ENCODE measurements at places on chromosomes 13 and 19.

DNA sequence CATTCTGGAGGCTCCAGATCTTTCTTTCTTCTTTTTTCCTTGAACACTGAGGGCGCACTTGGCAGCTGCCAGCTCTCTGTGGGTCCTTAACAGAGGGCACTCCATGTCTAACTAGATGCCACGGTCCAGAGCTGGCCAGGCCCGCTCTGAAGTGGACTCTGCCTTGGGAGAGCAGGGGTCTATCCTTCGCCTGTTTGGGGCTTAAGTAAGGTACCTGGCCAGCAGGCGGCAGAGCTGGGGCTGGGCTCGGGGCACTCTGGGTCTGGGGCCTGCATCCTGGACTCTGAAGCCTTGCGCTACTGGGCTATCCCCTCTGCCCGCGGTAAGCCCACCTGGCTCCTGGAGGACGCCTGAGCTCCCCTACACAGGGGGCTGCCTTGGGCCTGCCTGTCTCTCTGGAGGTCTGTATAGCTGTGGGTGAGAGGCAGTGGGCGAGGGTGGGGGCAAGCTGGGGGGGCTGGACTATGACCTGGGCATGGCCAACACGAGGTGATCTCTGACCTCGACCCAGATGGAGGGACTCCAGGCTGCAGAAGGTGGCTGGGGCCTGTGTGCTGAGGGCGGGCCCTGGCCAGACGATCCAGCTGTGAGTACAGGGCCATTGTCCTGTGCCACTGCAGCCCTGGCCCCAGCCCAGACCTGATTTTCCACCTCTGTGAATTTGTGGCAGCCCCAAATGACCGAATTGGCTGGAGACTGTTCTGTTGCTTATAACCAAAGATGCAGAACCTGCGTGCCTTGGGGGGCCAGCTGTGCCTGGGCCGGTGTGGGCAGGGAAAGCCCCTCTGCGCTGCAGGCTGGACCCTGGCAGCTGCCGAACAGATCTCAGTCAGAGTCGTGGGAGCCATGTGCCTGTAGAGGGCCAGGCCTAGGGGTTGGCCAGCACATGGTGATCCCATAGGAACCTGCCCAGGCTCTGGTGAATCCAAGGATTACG is 26.5 kb downstream of the CEBPG start:
- no peak for DNase-seq

DNA sequence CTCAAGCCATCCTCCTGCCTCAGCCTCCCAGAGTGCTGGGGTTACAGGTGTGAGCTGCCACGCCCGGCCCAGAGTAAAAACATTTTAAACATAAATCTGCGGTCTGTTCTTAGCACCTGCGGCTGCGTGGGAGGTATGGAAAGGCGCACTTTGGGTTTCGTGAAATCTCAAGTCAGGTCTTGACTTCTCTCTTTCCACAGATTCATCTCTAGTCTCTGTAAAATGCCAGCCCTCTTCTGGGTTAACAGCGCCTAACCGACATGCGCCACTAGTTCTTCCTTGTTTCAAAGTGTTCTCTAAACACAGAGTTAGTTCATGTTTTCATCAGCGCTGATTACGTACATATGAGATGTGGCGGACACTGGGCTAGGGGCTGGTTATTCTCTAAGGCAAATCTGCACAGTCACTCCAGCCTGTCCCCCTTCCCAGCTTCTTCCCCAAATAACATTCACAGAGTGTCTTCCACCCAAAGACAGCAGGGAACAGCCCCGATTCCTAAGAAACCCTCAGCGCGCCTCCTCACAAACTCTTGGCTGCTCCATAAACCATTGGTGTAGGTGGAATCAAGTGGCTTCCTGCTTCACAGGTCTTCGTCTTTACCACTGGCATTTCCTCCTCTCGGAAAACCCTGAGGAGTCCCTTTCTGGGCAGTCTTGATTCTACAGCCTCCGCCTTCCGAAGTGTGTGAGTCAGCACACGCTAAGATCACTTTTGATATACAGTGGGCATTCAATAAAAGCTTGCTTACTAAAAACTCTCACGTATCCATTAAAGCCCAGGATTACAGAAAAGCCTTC is 1.4 kb downstream of the PARP4 start:
- DNase-seq = no peak

- DNase-seq = no peak
Measured at GRCh38 chr19:18809149-18809868, 18.2 kb upstream of the COMP start.

DNA sequence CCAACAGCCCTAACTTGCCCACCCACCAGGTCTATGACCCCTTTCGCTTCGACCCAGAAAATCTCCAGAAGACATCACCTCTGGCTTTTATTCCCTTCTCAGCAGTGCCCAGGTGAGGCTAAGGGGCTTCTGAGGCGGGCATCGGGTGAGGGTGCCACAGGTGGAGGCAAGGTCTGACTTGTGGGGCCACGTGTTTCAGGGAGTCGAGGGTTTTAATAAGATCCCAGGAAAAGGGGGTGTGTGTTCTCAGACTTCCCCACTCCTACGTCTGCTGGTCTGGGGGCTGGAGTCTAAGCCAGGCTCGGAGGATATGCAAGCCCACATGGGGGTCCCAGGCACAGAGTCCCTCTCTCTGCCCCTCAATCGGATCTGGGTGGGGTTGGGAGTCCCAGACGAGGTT is 30.9 kb upstream of the CYP4F8 start:
- DNase-seq = no peak

DNA sequence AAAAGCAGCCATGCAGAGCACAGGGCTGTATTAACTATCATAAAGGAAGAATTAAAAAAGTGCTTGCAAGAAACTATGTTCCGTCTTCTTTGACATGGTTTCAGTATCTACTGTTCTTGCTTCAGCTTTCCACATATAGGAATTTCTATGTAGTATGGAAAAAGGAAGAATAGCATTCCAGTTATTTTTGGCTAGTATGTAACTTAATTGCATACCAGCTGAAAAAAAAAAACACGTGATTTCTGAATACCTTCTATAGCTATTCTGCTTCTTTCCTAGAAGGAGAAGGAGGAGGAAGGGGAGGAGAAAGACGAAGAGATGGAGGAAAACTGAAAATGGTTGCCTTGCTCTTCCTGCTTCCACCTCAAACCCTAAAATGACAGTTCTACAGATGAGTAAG is 619.0 kb downstream of the KCTD12 start:
- no peak for DNase-seq

DNA sequence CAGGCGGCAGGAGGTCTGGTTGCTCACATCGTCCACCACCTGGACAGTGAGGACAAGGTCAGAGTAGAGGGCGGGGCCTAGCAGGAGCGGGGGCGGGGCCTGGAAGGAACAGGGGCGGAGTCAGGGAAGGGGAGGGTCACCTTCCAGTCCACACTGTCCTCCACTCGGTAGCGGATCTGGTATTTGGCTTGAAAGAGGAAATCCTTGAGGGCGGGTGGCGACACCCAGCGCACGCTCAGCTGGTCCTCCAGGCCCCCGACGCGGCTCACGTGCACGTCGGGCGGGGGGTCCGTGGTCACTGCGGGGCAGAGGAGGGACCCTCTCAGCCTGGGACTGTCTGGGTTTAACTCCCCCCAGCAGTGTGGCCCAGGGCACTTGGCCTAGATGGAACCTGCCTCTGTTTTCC is 8.2 kb downstream of the REX1BD start:
- DNase-seq = no peak

DNA sequence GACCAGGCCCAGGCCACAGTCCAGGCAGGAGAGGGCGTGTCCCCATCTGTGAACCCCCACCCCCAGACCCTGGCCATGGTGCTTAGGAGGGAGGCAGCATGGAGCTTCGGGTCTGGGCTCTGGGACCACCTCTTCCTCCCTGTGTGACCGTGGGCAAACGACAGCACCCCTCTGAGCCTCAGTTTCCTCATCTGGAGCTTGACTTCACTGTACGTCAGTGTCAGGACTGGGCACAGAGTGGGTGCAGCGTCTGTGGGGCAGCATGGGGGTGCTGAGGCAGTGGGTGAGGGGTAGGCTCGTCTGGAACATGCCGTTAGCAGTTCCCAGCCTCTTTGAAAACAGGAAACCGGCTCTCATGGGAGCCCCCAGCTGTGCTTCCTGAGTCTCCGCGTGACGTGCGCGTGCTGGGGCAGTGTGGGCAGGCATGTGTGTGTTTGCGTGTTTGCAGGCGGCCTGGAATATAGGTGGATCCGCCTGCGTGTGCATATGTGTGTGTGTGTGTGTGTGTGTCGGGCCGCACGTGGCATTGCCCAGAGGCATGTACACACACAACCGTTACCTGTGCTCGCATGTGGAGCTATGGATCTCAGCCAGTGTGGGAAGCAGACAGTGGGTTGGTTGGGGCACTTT is 15.8 kb downstream of the ARRDC2 start:
- DNase-seq = no peak

DNA sequence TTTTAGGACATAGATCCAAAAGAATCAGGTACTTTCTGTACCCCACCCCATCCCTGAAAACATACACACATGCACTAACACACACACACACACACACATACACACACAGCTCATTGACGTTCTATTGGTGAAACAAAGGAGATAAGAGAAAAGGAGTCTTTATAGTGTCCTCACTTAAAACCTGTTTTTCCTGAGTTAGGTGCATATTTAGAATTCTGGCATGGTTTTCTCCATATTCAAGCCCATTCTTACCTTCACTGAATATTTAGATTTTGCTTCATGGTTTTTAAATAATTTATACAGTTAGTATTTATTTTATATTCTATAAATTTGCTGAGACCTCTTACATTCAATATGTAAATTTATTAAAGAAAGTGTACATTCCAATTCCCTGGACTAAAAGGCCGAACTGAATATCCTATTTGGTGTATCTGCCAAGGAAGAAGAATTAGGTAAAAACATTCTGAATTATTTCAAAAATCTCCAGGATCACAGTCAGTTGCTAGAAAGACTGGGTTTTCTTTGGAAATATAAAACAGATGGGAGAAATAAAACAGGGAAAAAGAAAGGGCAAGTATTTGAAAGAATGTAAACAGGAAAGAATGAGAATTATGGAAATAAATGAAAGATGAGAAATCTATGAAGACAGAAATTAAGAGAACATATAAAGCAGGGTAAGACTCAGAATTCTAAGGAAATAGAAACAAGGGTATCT is 556.2 kb downstream of the KCTD12 start:
- no peak for DNase-seq

- DNase-seq = no peak
Measured at GRCh38 chr19:12867120-12868099, 13.8 kb downstream of the DNASE2 start.

DNA sequence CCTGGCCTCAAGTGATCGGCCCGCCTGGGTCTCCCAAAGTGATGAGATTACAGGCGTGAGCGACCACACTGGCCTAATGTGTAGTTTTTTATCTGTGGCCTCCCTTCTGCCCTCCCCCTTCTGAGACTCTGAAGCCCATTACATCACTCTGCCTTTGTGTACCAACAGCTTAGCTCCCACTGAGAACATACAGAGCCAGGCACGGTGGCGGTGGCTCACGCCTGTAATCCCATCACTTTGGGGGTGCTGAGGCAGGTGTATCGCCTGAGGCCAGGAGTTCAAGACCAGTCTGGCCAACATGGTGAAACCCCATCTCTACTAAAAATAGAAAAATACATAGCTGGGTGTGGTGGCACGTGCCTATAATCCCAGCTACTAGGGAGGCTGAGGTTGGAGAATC is 12.6 kb downstream of the NCR1 start:
- no peak for DNase-seq

- no peak for DNase-seq
Measured at GRCh38 chr19:48292798-48293197, 22.9 kb downstream of the ZNF114 start.

DNA sequence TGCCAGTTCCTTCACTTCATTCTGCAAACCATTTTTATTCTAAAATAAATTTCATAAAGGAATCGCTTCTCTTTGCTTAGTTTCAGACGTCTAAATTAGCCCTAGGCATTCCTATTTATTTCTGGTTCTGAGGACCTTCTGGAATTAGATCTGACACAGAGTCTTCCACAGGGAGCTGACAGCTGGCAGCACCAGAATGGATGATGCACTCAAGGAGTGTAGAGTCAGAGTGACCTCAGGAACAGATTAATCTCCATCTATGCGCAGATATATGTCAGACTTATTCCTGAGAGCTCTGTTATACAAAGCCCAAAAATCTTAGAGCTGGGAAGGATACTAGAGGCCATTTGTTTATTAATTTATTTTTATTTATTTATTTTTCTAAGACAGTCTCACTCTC is 450.8 kb downstream of the HS6ST3 start:
- no peak for DNase-seq

DNA sequence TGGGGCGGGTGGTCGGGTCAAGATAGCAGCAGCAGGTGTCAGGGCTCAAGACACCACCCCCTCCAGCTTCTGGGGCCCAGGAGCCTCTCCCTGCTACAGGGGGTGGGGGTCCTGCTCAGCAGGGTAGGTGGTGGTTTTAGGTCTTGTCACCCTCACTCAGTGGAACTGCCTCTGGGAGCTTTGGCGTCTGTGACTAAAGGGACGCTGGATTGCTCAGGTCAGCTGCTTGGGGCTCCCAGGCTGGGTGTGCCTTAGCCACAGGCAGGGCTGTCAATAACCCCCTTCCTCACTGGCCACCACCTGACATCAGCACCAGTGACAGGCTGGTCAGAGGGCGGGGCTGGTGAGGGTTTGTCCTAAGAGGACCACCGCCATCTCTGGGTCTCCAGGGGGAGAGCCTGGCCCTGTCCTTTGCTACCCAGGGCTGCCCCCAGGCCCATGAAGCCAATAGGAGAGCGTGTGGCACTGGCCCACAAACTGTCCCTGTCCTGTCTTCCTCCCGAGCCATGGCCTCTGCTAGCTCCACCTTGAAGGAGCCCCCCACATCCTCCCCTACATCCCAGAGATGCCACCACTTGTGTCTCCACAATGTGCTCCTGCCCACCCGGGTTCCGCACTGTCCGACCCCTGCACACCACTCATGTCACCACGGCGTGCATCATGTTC is 36.4 kb downstream of the MAU2 start:
- DNase-seq = no peak

- DNase-seq = no peak
Measured at GRCh38 chr19:4566402-4567051, 7.0 kb upstream of the SEMA6B start.

GRCh38 chr19:5078182-5078581 is 109.3 kb downstream of the KDM4B start:
- DNase-seq = no peak

GRCh38 chr19:28419312-28419711 is 793.6 kb downstream of the UQCRFS1 start:
- no peak for DNase-seq

DNA sequence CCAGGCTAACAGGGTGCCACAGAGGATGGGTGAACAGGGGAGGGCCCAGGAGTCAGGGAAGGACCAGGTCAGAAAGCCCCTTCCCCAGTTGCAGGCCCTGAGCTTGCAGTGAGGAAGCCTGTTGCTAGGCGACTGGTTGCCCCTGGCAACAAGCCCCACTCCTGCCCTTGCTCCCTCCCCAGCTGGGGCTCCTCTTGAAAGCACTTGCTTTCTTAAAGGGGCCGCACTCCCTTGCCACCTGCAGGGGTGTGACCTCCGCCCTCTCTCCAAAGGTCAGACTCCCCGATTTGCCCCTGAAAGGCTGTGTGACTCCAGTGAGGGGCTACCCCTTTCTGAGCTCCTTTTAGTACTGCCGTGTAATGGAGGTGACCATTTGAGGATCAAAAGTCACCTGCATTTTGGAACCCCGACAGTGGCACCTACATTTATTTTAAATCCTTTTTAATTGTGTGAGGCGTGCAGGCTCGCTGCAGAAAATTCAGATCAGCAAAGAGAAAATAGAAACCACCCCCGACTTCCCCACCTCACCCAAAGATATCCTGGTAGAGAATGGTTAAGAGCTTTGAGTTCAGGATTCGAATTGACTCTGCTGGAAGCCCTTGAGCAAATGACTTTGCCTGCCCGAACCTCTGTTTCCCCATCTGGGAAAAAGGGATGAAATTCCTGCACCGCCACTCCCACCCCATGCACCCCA is 4.8 kb downstream of the FCHO1 start:
- DNase-seq = no peak

Measured in cortex of kidney (tissue), 1 donor.